Activated CD4-positive, CD25-positive, alpha-beta regulatory T cell treated with anti-CD3 and anti-CD28 coated beads, Interleukin-2, amount 50 U/mL, for 24 hours (primary cell): ENCODE measurements at places on chromosomes 2 and 18.

DNA sequence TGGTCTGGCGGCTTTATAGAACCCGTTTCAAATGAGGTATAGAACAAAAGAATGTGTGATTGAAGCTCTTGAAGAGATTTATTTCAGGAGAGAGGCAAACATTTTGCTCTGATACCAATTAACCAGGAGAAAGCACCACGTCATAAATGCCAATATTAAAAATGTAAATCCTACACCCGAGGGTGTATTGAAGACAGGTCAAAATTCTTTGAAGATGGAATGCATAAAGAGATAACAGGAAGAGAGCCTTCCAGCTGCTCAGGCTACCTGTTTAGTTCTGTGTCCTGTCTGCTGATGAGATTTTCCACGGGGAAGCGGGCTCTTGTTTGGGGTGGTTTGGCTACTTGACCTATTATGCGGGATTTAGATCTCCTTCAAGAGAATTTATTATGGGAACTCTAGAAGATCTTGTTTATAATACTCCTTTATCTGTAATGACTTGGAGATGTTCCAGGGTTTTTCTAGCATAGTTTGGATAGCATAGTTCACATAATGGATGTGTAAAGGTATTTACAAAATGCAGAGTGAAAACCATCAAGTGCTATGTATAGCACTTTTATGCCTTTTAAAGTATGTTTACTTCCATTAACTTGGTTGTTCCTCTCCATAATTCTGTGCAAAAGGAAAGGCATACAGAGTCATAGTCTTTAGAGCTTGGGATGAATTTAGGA, 204.5 kb upstream of the SPRED2 start:
- ATAC-seq: no peak

DNA sequence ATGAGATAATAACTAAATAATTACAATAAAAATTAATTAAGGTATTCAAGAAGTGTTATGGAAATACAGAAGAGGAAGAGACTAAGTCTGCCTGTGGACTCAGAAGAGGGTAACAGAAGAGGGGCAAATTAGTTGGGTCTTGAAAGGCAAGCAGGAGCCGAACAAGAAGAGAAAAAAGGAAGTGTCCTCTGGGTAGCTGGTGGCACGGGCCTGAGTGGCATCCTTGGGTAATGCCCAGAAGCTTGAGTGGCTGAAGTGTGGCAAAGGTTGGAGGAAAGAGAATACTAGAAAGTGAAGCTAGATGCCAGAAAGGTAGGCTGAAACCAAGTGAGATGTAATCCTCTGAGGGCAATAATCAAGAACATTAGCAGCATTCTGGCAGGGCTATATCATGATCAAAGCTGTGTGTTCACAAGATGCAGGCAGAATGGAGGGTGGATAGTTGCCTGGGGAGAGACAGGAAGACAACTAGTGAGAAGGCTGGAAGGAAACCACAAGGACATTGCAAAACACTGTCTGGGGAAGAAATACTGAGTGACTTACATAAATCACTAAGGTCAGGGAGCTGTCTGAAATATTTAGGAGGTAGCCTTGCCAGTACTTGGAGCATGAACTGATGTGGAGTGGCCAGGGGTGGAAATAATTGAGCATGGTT, 16.2 kb downstream of the DOCK10 start:
- ATAC-seq: no peak

GRCh38 chr2:176002688-176003210, 682 bp upstream of the LNPK start:
- ATAC-seq: no peak

DNA sequence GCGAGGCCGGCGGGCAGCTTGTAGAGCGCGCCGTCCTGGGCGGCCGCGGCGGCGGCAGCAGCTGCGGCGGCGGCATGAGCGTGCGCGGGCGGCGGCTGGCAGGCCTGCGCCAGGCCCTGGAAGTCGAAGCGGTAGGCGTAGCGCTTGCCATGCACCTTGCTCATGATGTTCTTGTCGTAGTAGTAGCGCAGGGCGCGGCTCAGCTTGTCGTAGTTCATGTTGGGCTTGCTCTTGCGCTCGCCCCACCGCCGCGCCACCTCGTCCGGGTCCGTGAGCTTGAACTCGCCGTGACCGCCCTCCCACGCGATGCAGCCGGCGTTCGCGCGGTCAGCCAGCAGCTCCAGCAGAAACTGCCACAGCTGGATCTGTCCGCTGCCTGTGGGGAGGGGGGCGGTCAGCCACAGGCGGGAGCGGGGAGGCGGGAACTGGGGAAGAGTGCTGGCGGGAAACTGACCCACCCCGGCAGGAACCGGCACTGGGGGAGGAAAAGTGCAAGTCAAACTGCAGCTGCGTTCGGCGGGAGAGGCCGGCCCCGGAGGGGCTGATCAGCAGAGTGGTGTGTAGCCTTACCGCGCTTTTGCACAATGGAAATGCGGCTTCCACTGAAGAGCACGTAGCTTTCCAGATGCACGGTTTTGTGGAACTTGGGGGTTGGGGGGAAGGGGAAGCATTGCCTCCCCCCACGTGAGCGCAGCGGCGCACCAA, 3.0 kb downstream of the FEV start:
- peak; percentile 27 for ATAC-seq

GRCh38 chr2:71605173-71605641, 151.8 kb downstream of the DYSF start:
- ATAC-seq: no peak

GRCh38 chr2:158204741-158205165, 103.1 kb downstream of the UPP2 start:
- no peak for ATAC-seq

GRCh38 chr18:48925491-48925780, 25.3 kb downstream of the SMAD7 start:
- ATAC-seq: no peak

DNA sequence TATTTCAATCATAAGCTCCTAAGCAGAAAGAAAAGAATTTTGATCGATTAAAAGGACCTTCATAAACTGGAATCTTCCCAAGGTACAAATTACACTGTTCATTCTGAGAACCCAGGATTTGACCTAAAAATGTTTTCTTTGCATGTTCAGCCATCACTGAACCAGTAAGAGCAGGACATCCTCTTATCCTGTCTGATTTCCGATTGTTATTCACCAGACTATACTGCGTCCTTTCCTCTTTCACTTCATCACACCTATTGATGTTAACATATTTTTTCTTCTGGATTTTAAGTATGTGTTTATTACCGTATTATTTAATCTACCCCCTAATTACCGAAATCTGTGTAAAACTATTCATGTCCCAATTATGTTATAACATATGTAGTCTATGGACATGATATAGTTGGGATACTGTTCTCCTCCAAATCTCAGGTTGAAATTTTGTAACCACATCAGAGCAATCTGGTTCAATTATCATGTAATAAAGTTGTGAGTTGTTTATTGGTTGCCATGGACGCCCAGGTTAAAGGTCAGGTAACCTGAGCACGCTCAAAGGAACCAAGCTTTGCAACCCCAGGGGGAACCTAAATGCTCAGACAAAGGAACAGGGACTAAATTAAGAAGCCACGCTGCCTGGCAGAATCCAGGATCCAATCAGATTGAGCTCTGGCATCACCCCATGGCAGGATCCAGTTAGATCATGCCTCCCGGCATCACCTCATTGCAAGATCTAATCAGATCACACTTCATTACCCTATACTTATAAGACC, 11.6 kb upstream of the TBC1D8 start:
- no peak for ATAC-seq

- no peak for ATAC-seq
These were observed 181.6 kb upstream of the HS6ST1 start for GRCh38 chr2:128500138-128500800.

- no peak for ATAC-seq
These were observed 171.7 kb upstream of the ETAA1 start for GRCh38 chr2:67225287-67225973.

DNA sequence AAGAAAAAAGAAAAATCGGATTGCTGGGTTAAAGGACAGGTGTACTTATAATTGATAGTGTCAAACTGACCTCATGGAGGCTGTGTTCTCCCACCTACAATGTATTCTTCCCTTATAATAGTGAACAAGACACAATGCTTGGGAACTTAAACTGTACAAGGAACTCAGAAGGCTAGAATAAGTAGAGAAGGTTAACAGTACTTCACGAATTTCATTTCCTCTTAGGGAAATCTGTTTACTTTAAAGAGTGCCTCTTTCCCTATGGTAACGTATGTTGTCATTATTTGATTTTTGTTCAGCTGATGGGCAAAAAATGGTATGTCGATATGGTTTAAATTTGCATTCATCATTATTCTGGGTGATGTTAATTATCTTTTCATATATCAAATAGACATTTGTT, 9.2 kb upstream of the HK2 start:
- no peak for ATAC-seq

GRCh38 chr18:75827751-75828287, 400.3 kb upstream of the SMIM21 start:
- no peak for ATAC-seq

- no peak for ATAC-seq
These were observed 53.4 kb downstream of the SCN1A start for GRCh38 chr2:166074430-166074829.

DNA sequence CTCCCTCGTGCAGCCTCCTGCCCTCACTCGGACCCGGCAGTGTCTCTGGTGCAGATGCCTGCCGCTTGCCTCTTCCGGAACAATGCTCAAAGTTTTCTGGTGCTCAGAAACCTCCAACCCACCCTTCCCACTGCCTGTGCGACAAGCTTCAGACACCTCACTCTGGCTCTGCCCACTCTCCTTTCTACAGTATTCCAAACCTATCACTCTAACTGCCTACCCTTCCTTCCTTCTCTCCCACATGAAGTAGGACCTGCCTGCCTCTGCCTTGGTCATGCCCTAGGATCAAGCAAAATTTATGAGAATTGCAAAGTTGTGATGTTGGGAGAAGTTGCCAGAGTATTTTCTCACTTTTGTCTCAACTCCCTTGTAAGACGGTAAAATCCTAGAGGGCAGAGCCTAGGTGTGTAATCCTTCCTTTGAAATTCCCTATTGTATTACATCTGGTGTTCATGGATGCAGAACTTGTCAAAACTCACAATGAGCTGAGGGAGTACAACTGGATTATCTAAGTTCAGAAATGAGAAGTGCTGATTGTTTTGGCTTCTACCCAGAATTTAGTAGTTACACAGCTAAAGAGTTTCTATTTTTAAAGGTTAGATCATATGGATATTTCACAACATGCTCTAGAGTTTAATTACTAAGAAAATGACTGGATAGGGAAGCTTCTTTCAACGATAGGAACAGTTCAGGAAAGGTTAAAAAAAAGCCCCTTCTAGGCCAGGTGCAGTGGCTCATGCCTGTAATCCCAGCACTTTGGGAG, 7.2 kb downstream of the NPC1 start:
- ATAC-seq: no peak

- ATAC-seq: no peak
These were observed 31.1 kb downstream of the DSG4 start for GRCh38 chr18:31407649-31408048.

DNA sequence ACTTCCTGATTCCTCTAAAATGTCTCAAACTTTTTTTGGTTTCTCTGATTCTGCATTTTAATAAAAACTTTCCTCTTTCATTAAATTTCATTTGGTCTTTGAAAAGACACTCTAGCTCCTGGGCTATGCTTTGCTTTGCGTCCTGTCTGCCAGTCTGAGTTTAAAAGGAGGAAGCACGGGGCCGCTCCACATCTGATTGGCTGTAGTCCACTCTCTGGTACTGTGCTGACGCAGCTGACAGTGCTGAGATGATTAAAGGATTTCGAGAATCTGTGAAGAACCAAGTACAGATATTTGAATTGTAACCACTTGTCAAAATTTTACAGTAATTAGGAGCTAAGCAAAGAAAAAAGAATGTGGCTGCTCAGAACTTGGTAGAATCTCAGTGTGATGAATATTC, 199.6 kb upstream of the HNMT start:
- ATAC-seq: no peak

DNA sequence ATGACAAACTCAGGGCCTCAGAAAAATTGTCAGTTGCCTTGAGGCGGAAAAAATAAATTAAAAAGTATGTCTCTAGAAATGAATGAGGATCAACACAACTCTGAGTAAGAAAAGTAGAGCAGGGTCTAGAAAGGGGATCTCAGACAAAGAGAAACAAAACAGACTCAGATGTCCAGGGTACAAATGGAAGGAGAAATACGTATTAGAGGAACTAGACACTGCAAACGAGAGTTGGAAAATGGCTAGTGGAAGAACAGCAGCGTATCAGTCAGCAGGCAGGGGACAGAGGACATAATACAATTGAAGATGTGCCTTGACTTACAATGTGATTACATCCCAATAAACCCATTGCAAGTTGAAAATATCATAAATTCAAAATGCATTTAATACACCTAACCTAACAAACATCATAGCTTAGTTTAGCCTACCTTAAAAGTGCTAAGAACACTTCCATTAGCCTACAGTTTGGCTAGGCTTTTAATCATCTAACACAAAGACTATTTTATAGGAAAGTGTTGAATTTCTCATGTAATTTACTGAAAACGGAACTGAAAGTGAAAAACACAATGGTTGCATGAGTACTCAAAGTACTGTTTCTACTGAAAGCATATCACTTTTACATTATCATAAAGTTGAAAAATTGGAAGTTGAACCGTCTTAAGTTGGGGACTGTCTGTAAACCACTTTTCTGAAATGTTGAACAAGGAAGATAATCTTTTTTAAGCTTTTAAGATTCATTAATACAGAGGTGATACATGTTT, 182.8 kb downstream of the NBAS start:
- no peak for ATAC-seq

- no peak for ATAC-seq
These were observed 21.4 kb downstream of the MYL12B start for GRCh38 chr18:3283253-3283863.

DNA sequence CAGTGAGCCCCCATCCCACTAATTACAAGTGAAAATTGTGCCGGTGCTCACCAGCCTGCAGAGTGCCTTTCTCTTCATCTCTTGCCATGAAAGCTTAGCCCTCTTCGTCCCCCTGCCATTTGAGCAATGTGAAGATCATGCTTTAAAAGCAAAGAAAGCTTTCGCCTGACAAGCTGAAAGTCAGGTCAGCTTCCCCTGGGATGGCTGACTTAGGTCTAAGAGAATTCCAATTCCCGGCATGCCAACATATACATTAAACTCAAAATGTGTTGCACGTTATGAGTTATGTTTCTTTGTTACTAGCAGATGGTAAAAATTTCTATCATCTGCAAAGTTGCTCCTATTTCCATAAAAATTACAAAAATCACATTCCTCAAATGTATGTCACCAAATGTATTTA, 129.8 kb downstream of the AFF3 start:
- no peak for ATAC-seq

- ATAC-seq: no peak
These were observed 43.9 kb upstream of the OTOF start for GRCh38 chr2:26521913-26522180.
